Right atrium auricular region (tissue), 2 donors: ENCODE measurements at places on chromosomes 1 and 21. TPM values are rescaled to one million over a fixed set of nuclear protein-coding genes. Genes with fewer than 3 reads are reported as not detected.
A peak's percentile ranks its signal among the peaks of the same experiment; 100 is the strongest.

GRCh38 chr21:44986471-44987291, 46.9 kb downstream of the SLX9 start:
- H3K27ac ChIP-seq = no peak overlapping the region
- no peak overlapping the region for H3K4me3 ChIP-seq
- no peaks in the 10 kb centered on the region for H3K36me3 ChIP-seq
- no peak for DNase-seq

- no peak overlapping the region for H3K4me3 ChIP-seq
- no peaks in the 10 kb centered on the region for H3K27me3 ChIP-seq
- no peaks in the 10 kb centered on the region for H3K4me1 ChIP-seq
- H3K36me3 ChIP-seq = no peaks in the 10 kb centered on the region
Observed at GRCh38 chr1:2427976-2428375, 15.6 kb upstream of the PEX10 start.

DNA sequence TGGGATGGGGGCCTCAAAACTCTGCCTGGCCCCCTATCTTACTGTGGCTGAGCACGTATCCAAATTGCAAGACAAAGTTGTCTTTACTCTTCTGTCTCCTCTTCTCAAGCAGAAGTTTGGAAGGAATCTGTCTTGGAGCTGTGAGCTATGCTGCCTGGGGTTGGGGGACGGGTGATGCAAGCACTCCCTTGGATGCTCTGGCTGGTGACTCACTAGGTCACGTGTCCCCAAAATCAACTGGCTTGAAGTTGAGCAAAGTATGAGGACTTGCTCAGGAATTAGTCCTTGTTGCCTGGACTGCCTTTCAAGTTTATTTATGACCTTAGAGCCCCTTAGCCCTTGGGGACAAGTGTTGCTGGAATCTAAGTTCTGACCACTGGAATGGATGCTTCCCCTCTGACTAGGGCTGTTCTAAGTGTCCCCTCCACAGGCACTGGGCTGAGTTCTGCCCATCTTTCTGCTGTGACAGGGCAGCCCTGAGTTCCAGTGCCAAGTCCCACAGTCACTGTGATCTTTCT, 269.5 kb downstream of the HHAT start:
- no peak overlapping the region for H3K4me3 ChIP-seq
- no peaks in the 10 kb centered on the region for H3K36me3 ChIP-seq
- peaks cover 7% of the 10 kb centered on the region for H3K4me1 ChIP-seq
- peak overlapping the region; percentile 71 for H3K27ac ChIP-seq
- no peaks in the 10 kb centered on the region for H3K27me3 ChIP-seq
- peak; percentile 90 for DNase-seq

DNA sequence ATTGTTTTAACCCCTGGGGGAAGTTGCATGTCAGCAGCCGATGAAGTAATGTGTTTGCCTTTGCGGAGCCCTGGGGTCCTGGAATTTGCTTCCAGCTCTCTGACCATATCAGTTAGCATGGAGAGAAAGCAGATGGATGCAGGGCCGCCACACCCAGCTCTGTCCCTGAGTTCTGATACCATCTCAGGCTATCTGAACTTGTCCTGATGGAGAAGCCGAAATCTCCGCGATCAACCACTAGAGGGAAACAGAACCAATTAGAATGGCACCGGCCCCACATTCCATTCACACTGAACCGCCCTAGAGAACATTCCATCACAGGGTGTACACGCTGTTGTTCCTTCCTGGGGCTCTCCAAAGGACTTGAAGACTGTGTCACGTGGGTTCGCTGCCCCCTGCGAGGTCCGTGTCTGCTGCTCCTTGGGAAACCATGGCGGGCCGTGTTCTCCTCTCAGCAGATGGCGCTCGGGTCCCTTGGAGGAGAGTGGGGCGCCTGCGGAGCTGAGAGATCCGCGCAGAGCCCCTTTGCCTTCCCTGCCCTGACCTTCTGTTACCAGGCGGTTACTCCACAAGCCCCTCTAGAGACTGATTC, 75.4 kb downstream of the ABCA4 start:
- no peaks in the 10 kb centered on the region for H3K27me3 ChIP-seq
- peak; percentile 99 for DNase-seq
- peak overlapping the region; percentile 87 for H3K27ac ChIP-seq
- H3K36me3 ChIP-seq = no peaks in the 10 kb centered on the region
- H3K4me1 ChIP-seq = peaks cover 69% of the 10 kb centered on the region

DNA sequence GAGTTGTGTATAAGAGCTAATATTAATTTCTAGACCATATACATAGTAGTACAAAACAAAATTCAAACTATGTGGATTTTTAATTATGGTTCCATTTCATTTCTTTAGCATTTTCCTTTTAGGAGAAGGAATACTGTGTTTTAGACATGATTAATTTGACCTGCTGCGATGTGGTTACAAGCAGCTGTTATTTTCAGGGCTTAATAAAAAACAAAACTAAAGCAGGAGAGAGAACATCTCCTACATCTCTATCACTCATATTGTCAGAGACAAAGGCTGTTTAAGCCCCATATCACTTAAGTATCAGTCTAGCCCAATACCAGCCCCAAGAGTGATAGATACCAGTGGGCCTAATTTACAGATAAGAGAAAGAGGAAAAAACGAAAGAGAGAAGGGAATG, 47.6 kb downstream of the ILDR2 start:
- DNase-seq = no peak
- H3K27me3 ChIP-seq = no peaks in the 10 kb centered on the region
- no peaks in the 10 kb centered on the region for H3K4me1 ChIP-seq
- H3K4me3 ChIP-seq = no peak overlapping the region
- no peaks in the 10 kb centered on the region for H3K36me3 ChIP-seq

DNA sequence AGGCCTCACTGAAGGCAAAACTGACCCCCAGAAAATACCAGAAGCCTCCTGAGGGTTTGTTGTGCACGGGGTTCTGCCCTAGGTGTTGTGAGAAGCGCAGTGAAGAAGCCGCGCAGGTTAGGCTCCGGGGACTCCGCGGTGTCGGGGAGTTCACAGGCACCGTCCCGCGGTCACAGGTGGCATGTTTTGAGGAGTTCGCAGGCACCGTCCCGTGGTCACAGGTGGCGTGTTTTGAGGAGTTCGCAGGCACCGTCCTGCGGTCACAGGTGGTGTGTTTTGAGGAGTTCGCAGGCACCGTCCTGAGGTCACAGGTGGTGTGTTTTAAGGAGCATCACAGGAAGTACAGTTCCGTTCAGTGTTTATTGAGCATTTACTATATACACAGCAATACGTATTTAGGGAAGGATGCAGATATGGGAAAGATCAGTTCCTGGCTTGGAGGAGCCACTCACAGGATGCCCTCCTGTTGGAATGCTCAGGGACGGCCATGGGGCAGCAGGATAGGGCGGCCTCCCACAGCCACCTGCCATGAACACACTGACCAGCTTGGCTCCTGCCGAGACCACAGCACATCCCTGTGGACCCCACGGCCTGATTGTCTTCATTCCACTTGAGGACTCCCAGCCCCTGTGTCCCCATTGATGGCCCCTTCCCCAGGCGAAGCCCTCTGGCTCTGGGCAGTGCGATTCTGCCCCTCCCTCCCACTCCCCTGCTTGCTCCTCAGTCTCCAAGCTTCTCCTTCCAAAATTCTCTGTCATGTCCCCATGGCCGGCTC, 86.0 kb upstream of the VAMP3 start:
- no peaks in the 10 kb centered on the region for H3K27me3 ChIP-seq
- H3K4me1 ChIP-seq = no peaks in the 10 kb centered on the region
- no peak overlapping the region for H3K4me3 ChIP-seq
- no peak overlapping the region for H3K27ac ChIP-seq
- no peaks in the 10 kb centered on the region for H3K36me3 ChIP-seq

GRCh38 chr1:58695206-58695605, 4.7 kb downstream of the MYSM1 start:
- H3K27ac ChIP-seq = no peak overlapping the region
- peaks cover 16% of the 10 kb centered on the region for H3K4me1 ChIP-seq
- no peak for DNase-seq
- peaks cover 49% of the 10 kb centered on the region for H3K36me3 ChIP-seq
- H3K4me3 ChIP-seq = no peak overlapping the region
- no peaks in the 10 kb centered on the region for H3K27me3 ChIP-seq

DNA sequence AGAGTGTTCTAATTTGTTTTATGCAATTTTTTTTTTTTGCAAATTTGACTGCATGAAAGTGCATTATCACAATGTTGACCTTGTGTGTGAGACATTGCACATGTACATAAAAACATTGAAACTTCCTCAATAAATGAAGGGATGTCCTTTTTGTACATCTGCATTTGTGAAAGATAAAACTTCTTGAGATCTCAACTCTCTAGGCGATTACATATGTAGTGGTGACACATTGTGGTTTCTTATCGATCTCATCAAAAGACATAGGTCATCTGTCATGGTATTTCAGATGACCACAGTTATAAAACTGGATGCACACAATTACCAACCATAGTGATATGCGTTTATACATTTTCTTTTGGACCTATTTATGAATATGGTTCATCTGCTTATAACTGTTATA, 35.6 kb upstream of the C21orf91 start:
- no peak overlapping the region for H3K27ac ChIP-seq
- no peak overlapping the region for H3K4me3 ChIP-seq
- no peaks in the 10 kb centered on the region for H3K4me1 ChIP-seq
- no peaks in the 10 kb centered on the region for H3K27me3 ChIP-seq
- DNase-seq = no peak
- no peaks in the 10 kb centered on the region for H3K36me3 ChIP-seq

DNA sequence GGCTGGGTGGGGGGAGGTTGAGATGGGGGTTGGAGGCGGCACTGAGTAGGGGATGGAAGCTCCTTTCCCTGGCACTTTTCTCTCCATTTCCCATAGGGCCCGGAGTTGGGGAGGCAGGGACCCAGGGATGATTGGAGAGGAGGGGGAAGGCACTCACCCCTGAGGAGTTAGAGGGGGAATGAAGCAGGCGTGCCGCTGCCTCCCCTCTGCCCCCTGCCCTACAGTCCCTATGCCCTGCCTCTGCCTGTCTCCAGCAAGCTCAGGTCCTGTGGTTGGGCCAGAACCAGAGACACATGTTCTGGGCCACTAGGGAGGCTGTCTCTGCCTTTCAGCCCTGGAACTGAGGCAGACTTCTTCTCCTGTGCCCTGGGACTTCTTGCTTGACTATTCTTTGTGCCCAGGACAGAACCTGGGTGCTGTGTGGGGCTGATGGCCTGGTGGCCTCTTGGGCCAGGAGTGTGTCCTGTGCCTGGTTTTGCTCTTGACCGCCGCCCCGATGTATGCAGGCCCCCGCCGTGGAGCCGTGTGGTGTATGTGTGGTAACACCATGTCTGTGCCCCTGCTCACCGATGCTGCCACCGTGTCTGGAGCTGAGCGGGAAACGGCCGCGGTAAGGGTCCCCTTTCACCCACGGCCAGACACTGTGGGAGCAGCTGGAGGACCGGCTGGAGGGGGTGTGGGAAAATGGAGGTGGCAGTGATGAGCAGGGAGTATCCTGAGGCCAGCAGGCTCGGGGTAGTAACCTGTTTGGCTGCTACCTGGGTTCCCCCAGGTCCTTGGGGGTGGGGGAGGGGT, 1.4 kb downstream of the LYPLA2 start:
- H3K4me3 ChIP-seq = peak overlapping the region; percentile 83
- no peak for DNase-seq
- H3K36me3 ChIP-seq = peaks cover 44% of the 10 kb centered on the region

- no peaks in the 10 kb centered on the region for H3K27me3 ChIP-seq
- DNase-seq = no peak
- H3K27ac ChIP-seq = no peak overlapping the region
- H3K4me1 ChIP-seq = no peaks in the 10 kb centered on the region
- no peaks in the 10 kb centered on the region for H3K36me3 ChIP-seq
Observed at GRCh38 chr1:207002724-207003146, 29.8 kb downstream of the C1orf116 start.

DNA sequence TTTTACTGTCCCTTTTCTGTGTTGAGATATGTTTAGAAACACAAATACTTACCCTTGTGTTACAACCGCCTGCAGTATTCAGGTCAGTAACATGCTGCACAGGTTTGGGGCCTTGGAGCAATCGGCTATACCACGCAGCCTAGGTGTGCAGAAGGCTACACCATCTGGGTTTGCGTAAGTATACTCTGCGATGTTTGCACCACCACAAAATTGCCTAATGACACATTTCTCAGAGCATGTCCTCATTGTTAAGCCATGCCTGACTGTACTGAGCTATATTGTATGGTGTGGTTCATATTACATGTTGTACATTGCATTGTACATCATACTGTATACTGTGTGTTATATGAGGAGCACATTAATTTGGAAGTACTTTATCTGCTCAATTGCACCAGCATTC, 247.4 kb downstream of the RHOU start:
- no peak overlapping the region for H3K4me3 ChIP-seq
- H3K36me3 ChIP-seq = no peaks in the 10 kb centered on the region
- H3K27me3 ChIP-seq = no peaks in the 10 kb centered on the region
- no peaks in the 10 kb centered on the region for H3K4me1 ChIP-seq

GRCh38 chr1:111605576-111605975, 14.0 kb upstream of the RAP1A start:
- H3K27me3 ChIP-seq = no peaks in the 10 kb centered on the region
- DNase-seq = peak; percentile 70
- peaks cover 15% of the 10 kb centered on the region for H3K4me1 ChIP-seq
- no peak overlapping the region for H3K4me3 ChIP-seq
- no peaks in the 10 kb centered on the region for H3K36me3 ChIP-seq

- H3K4me3 ChIP-seq = no peak overlapping the region
- DNase-seq = no peak
- no peaks in the 10 kb centered on the region for H3K4me1 ChIP-seq
- H3K27me3 ChIP-seq = no peaks in the 10 kb centered on the region
- H3K36me3 ChIP-seq = no peaks in the 10 kb centered on the region
Observed at GRCh38 chr21:28485301-28486022, 507.2 kb downstream of the LTN1 start.

DNA sequence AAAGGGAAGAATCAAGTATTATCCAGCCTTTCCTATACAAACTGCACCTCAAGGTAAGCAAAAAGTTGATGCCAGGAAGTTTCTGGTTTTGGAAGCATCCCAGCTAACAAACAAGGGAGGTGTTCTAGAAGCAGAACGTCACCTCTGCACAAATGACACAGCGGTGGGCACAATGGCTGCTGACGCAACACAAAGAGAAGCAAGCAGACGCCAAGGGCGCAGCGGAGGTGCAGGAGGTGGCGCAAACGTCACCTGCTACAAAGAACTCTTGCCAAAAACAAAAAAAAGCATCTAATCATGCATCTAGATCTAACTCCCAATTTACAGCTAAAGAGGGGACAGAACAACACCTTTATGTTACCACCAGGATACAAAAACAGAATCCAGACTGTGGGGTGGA, 88.5 kb downstream of the NPHP4 start:
- H3K4me3 ChIP-seq = no peak overlapping the region
- no peak for DNase-seq
- H3K36me3 ChIP-seq = peaks cover 11% of the 10 kb centered on the region
- H3K27me3 ChIP-seq = no peaks in the 10 kb centered on the region
- no peak overlapping the region for H3K27ac ChIP-seq

The OPRD1 gene
- total RNA-seq = not detected
